CD4-positive, alpha-beta T cell (primary cell): ENCODE measurements at places on chromosomes 3 and 15.

GRCh38 chr3:138827222-138827621 lies 7.5 kb downstream of the PIK3CB start:
- no peak for DNase-seq
- H3K4me3 ChIP-seq, result no peak overlapping the region
- H3K27ac ChIP-seq, result no peak overlapping the region
- H3K36me3 ChIP-seq, result peaks cover 15% of the 10 kb centered on the region
- no peaks in the 10 kb centered on the region for H3K27me3 ChIP-seq
- peaks cover 4% of the 10 kb centered on the region for H3K4me1 ChIP-seq

- no peaks in the 10 kb centered on the region for H3K36me3 ChIP-seq
- no peak for DNase-seq
- H3K27ac ChIP-seq, result no peak overlapping the region
- no peak overlapping the region for H3K4me3 ChIP-seq
These were observed 10.7 kb upstream of the CNTN6 start for GRCh38 chr3:1082108-1082507.

DNA sequence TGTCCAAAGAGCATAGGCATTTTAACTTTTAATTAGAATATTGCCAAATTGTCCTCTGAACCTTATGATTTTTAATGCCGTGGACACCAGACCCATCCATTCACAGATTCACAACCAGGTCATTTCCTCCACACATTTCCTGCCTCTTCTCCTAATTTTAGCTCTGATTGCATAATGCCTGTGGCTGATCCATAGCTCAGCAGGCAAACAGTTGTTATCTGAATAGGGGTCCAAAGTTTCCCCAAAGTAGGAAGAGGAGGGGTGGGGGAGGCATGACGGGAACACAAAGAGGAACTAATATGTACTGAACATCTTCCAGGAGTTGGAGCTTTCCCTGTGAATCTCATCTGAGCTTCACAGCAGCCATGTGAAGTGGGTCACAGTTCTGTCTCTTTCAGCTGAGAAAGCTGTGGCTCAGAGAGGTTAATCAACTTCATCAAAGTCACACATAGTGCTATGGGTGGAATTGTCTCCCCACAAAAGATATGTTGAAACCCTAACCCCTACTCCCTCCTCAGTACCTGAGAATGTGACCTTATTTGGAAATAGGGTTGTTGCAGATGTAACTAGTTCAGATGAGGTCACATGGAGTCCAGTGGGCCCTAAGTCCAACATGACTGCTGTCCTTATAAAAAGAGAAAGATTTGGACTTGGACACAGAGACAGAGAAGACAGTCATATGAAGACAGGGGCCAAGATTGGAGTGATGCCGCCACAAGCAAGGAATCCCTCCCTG lies 106.7 kb upstream of the AGBL1 start:
- H3K36me3 ChIP-seq, result no peaks in the 10 kb centered on the region
- no peaks in the 10 kb centered on the region for H3K4me1 ChIP-seq
- no peaks in the 10 kb centered on the region for H3K27me3 ChIP-seq
- no peak for DNase-seq
- no peak overlapping the region for H3K4me3 ChIP-seq

DNA sequence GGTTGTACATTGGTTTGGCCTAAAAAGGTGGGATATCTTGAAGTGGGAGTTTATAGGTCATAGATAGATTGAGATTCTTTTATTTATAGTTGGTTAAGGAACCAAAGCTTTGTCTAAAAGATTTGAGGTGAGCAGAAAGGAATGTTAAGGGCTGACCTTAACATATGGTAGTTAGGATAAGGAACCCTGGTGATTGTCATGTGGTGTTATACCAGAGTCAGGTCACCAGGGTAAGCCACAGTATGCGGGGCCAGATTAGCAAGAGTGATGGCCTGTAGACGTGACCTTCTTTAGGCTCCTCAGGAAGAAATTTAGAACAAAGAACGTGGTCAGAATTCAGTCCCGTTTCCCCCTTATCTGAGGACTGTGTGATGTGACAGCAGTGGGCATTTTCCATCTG lies 249.2 kb downstream of the GABRG3 start:
- no peak overlapping the region for H3K27ac ChIP-seq
- no peaks in the 10 kb centered on the region for H3K27me3 ChIP-seq
- H3K4me3 ChIP-seq, result no peak overlapping the region

GRCh38 chr3:147297761-147298350 lies 108.5 kb downstream of the ZIC4 start:
- no peaks in the 10 kb centered on the region for H3K27me3 ChIP-seq
- no peak overlapping the region for H3K4me3 ChIP-seq
- H3K36me3 ChIP-seq, result no peaks in the 10 kb centered on the region

GRCh38 chr3:159266779-159267178 lies 464.9 kb downstream of the MFSD1 start:
- H3K4me1 ChIP-seq, result no peaks in the 10 kb centered on the region
- no peaks in the 10 kb centered on the region for H3K27me3 ChIP-seq
- no peak for DNase-seq
- H3K27ac ChIP-seq, result no peak overlapping the region

- H3K4me3 ChIP-seq, result no peak overlapping the region
- peaks cover 5% of the 10 kb centered on the region for H3K4me1 ChIP-seq
- no peak overlapping the region for H3K27ac ChIP-seq
- H3K36me3 ChIP-seq, result peaks cover 16% of the 10 kb centered on the region
- no peak for DNase-seq
These were observed 112.1 kb downstream of the TNIK start for GRCh38 chr3:171348121-171348520.

- no peak for DNase-seq
- H3K27me3 ChIP-seq, result no peaks in the 10 kb centered on the region
- H3K36me3 ChIP-seq, result no peaks in the 10 kb centered on the region
- no peak overlapping the region for H3K27ac ChIP-seq
These were observed 46.9 kb upstream of the CSPG4 start for GRCh38 chr15:75759416-75760130.

- no peaks in the 10 kb centered on the region for H3K4me1 ChIP-seq
- no peak overlapping the region for H3K4me3 ChIP-seq
- H3K36me3 ChIP-seq, result no peaks in the 10 kb centered on the region
These were observed 21.9 kb downstream of the CACNA2D3 start for GRCh38 chr3:54144284-54144683.

DNA sequence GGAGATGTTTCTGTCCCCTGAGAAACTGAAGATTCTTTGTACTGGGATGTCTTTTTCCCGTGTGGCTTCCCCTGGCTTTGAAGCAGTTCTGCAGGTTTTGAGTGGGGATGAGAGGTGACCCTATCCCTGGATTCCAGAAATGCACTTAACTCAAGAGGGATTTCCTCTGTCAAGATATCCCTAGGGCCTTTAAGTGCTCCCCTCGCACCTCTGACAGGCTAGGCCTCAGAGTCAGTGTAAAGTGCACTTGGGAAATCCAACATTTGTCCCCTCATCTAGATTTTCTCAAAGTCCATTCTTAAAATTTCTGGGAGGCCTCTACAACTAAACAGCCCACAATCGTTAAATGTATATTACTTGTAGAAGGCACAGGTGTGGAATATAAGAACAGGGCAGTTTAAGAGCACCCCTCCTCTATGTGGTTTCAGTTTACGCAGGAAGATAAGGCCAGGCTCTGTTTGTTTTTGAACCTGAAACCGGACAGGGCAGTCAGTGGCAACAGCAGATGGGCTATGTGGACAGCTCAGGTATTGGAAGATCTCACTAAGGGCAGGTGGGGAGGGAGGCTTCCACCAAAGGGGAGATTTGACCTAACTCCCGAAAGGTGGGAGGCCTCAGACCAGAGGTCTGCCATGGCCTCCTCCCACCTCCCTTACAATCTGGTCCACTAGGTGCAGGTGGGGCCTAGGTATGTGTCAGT lies 4.8 kb downstream of the C3orf52 start:
- no peak for DNase-seq
- no peak overlapping the region for H3K4me3 ChIP-seq
- peaks cover 34% of the 10 kb centered on the region for H3K4me1 ChIP-seq
- H3K27ac ChIP-seq, result no peak overlapping the region

DNA sequence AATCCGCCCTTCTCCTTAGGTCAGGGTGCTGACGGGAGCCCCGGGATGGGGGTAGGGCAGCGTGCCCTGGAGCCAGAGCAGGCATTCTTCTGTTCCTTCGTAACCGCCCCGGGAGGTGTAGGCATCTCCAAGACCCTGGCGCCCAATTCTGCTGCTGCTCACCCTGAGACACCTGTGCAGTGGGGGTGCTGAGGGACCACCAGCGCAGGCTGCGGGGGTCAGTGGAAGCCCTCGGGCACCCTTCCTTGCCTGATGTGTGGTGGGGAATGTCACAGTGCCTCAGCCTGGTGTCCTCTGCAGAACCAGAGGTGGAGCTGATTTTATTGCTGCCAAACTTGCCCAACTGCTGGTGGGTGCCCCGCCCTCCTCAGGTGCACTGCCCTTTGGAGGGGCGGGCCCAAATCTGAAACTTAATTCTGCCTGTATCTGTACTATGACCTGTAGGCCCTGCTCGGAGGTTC lies 7.3 kb downstream of the CSK start:
- H3K27me3 ChIP-seq, result no peaks in the 10 kb centered on the region
- peak overlapping the region; percentile 100 for H3K4me3 ChIP-seq
- H3K27ac ChIP-seq, result peak overlapping the region; percentile 93
- peaks cover 58% of the 10 kb centered on the region for H3K36me3 ChIP-seq
- no peak for DNase-seq

DNA sequence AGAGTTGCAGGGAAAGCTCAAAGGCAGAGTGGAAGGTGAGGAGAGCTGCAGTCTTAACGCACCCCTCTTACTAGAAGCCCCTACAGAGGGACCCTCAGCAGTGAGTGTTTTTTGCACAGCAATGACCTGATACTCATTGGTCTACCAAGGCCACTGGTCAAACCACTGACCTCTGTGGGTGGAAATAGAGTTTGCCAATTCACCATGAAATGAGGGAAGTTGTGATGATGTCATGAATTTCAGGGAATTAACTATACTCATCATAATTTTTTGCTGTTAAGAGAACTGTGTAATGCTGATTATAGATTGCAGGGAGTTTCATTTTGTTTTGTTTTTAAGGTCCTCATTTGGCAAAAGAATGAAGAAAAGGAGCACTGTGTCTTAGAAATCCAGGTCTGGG lies 101.7 kb upstream of the SMAD3 start:
- no peaks in the 10 kb centered on the region for H3K36me3 ChIP-seq
- no peak overlapping the region for H3K27ac ChIP-seq
- no peak for DNase-seq
- no peaks in the 10 kb centered on the region for H3K4me1 ChIP-seq
- no peak overlapping the region for H3K4me3 ChIP-seq

- no peak for DNase-seq
- no peaks in the 10 kb centered on the region for H3K36me3 ChIP-seq
- H3K27me3 ChIP-seq, result peaks cover 2% of the 10 kb centered on the region
- no peak overlapping the region for H3K4me3 ChIP-seq
- no peak overlapping the region for H3K27ac ChIP-seq
These were observed 85.3 kb upstream of the SLC6A6 start for GRCh38 chr3:14317057-14317553.
